ENCODE measurements at places on chromosomes 13 and 19.

- DNase-seq, result no peak
Observed at GRCh38 chr19:54429176-54429495, 13.9 kb downstream of the TTYH1 start.

GRCh38 chr13:49844181-49844580 lies 51.7 kb upstream of the KPNA3 start:
- DNase-seq, result no peak

DNA sequence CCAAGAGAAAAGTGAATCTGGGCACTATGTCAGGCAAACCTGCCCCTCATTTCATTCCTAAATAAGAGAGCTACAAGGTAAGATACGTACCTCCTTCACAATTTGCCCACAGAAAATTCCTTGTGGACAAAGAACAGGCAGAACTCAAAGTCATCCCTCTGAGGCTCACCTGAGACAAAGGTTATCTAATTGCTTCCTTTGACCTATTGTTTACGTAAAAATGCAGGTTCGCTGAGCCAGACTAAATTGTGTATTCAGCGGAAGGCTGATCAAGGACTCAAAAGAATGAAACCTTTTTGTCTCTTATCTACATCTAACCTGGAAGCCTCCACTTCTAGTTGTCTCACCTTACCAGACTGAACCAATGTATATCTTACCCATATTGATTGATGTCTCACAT lies 213.3 kb downstream of the POSTN start:
- no peak for DNase-seq

- peak; percentile 51 for DNase-seq
Observed at GRCh38 chr13:52644108-52644507, 1.9 kb downstream of the HNRNPA1L2 start.

- DNase-seq, result peak; percentile 66
Observed at GRCh38 chr13:50594276-50595051, 249.0 kb downstream of the DLEU7 start.

GRCh38 chr13:28147495-28147894 lies 9.2 kb downstream of the PAN3 start:
- no peak for DNase-seq

- no peak for DNase-seq
Observed at GRCh38 chr13:33367926-33368325, 82.4 kb upstream of the STARD13 start.

GRCh38 chr19:49391581-49392399 lies 3.7 kb downstream of the KASH5 start:
- DNase-seq, result peak; percentile 87

DNA sequence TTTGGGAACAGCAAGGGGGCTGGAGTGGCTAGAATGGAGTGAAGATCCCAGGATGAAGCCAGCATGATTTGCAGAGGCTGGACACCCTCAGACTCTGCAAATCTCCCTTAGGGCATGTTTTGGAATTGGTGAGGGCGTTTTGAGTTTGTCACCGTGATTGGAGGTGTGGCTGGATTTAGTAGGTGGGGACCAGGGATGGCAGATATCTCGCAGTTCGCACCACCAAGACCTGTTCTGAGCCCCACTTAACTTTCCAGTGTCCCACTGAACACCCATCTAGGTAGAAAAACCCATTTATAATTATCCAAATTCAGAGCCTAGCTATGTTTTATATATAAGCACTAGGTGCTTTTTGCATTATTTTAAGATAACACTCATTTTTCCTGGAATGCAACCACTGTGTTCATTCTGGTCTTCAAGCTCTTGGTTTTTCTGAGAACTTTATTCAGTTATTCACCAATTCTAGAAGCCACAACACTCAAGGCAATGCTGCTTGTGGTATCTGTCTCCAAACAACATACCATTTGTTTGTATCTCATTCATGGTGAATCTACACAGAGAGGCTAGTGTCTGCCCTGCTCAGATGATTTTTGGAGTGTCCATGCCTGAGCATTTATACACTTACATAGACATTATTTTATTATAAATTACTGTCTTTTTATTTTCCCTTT lies 3.0 kb upstream of the NANOS2 start:
- no peak for DNase-seq

DNA sequence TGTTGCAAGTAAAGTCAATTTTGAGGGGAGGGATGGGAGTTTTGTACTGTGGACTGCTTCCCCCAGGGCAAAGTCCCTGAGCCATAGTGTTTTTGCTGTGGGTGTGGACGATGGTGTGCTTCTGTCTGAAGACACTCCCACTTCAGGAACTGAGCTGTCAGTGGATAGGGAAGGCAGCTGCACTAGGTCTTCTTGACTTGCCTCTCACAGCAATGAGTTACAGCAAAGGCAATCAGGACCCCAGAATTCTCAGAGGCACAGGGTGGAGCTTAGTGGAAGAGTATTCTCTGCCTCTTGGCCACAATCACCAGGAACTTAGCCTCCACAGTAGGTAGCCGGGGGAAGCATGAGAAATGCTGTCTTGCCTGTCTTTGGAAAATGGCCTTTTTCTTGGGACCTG lies 1416.6 kb upstream of the MIR17HG start:
- DNase-seq, result no peak

DNA sequence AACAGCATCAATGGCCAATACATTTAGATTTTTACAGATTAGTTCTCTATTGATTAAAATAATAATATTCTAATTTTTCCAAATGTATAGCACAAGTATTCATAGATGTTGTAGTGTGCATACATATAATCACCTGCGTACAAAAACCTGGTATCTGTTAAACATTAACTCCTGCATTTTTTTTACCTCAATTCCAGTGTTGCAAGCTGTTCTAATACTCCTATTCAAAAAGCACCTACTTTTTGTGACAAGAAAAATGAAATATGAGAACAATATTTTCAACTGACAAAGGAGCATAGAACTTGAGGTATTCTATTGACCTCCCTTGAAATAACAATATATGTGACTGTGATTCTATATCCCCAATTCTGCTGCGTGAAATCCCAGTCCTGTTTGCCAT lies 422.9 kb upstream of the PCDH20 start:
- DNase-seq, result no peak

- no peak for DNase-seq
Observed at GRCh38 chr13:37476874-37477273, 121.7 kb downstream of the POSTN start.

DNA sequence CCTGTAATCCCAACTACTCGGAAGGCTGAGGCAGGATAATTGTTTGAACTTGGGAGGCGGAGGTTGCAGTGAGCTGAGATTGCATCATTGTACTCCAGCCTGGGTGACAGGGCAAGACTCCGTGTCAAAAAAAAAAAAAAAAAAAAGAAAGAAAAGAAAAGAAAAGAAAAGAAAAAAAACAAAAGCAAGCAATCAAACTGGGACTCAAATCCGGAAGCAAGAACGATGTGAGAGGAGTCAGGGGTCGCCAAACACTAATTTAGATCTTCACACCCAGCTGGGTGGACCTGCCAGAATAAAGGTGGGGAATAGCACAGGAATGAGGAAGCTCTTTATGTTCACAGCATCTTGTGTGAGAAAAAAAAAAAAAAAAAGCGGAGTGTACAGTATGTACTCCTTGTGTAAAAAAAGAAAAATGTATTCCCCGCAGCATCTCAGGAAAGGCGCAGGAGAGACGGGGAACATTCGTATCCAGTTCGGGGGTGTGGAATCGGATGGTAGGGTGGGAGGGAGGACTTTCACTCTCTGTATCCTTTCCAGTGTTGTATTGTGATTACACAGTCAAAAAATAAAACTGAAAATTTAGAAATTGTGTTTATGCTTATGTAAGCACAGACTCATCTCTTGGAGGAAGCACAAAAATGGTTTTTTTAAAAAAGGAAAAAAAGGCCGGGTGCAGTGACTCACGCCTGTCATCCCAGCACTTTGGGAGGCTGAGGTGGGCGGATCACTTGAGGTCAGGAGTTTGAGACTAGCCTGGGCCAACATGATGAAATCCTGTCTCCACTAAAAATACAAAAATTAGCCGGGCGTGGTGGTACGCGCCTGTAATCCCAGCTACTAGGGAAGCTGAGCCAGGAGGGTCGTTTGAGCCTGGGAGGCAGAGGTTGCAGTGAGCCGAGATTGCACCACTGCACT lies 7.6 kb downstream of the DNAJB1 start:
- DNase-seq, result no peak

GRCh38 chr13:37216331-37216730 lies 110.9 kb upstream of the CSNK1A1L start:
- no peak for DNase-seq

- peak; percentile 65 for DNase-seq
Observed at GRCh38 chr19:3284759-3285646, 60.5 kb downstream of the CELF5 start.

GRCh38 chr13:40109351-40109844 lies 453.9 kb downstream of the COG6 start:
- DNase-seq, result no peak

GRCh38 chr19:31500197-31500830 lies 151.1 kb upstream of the TSHZ3 start:
- no peak for DNase-seq

DNA sequence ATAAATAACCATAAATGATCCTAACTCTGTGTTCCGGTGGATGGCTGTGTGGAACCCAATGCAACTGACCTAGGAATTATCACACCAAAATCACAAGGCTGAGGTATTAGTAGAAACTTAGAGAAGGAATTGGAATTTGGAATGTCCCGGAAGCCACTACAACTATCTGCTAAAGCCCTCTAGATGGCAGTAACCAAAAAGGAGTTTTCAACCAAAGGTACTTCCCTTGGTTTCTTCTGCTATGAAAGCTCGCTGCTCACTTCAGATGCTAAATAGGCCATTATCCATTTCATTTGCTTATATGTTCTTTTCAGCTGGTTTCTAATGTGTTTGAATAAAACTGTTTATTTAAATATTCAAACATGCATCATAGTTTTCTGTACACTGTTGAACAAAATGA lies 1589.1 kb upstream of the SPRY2 start:
- peak; percentile 85 for DNase-seq

DNA sequence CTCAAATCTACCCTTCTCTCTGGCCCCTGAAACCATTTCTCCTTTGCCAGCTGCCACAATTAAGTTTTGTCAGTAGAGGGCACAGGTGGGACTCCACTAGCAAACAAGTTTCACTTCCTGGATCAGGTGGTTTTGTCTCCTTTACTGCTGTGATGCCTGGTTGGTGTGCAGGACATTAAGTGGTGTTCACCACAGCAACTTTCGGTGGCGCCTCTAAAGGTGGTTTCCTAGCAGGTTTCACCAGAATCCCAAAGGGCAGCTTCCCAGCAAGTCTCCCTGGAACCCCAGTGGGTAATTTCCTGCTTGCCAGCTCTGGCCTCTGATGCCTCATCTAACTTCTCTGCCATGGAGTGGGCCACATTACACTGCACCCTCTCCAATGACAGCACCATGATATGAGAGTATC lies 16.6 kb downstream of the MED4 start:
- DNase-seq, result no peak

DNA sequence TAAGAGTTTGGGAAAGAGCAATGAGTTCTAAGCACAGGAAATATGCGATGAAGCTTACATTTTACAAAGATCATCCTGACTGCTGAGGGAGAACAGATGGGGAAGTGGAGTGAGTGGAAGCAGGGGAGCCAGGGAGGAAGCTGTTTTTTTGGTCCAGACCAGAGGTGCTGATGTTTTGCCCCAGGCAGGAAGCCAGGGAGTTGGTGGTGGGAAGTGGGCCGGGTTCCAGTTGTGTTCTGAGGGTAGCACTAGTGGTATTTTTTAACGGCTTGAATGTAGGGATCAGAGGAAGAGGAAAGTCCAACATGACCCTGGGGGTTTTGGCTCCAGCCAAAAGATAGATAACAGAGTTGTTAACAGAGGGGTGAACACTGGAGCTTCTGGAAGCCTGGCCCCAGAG lies 20.7 kb upstream of the OLFM4 start:
- DNase-seq, result no peak

GRCh38 chr13:52026246-52026626 lies 1.7 kb downstream of the UTP14C start:
- DNase-seq, result no peak

DNA sequence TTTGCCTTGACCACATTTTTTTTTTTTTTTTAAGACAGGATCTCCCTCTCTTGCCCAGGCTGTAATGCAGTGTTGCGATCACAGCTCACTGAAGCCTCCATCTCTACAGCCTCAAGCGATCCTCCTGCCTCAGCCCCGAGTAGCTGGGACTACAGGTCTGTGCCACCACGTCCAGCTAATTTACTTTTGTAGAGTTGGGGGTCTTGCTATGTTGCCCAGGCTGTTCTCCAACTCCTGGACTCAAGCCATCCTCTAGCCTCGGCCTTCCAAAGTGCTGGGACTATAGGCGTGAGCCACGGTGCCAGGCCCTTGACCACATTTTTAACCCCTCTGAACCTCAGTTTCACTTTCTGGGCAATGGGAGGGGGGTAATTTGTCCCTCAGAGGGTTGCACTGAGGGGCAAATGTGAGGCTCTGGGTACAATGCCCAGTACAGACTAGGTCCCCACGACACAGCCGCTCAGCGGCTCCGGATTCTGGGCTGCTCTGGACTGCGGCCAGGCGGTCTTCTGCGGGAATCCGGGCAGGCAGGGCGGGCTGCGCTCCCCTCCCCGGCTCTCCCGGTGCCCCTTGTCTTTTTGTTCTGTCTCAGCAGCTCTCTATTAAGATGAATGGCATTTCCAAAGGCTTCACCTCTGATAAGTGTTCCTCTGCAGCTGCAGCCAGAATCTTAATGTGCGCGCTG lies 3.8 kb upstream of the ALOX5AP start:
- no peak for DNase-seq

- no peak for DNase-seq
Observed at GRCh38 chr13:102724923-102725322, 30.1 kb upstream of the METTL21C start.

GRCh38 chr13:96844616-96845015 lies 149.7 kb downstream of the OXGR1 start:
- DNase-seq, result peak; percentile 80

DNA sequence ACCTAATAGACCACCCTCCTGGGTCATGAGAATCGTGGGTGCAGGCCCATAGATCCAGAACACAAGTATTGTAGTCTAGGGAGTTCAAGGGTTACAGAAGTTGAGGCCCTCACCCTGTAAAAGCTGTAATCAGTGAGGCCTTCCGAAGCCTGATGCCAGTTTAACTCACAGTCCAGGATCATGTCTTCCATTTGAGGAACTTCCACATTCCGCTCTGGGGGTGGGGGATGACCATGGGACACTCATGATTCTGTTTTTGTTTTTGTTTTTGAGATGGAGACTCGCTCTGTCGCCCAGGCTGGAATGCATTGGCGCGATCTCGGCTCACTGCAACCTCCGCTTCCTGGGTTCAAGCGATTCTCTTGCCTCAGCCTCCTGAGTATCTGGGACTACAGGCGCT lies 1.7 kb upstream of the RASIP1 start:
- no peak for DNase-seq

DNA sequence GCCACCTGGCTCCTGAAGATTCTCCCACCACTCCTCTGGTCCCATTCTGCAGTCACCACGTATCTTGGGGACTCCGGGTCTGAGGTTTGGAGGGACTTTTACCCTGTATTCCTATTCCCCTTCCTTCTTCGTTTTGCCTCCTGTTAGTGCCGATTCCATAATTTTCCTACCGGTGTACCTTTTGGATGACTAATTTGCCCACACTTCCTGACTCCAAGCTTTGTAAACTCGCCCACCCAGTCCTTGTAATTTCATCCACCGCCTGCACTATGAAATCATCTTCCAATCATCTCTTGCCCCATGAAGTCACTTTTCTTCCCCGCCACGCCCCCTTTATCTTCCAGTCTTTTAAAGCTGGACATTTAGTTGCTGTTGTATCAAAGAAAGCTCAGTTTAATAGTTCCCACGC lies 572 bp downstream of the UCHL3 start:
- DNase-seq, result peak; percentile 68

GRCh38 chr19:33916792-33917191 lies 120.1 kb downstream of the KCTD15 start:
- no peak for DNase-seq

- peak; percentile 4 for DNase-seq
Observed at GRCh38 chr19:20367811-20368294, 197.7 kb downstream of the ZNF737 start.

GRCh38 chr13:106573284-106573846 lies 5.4 kb upstream of the ARGLU1 start:
- DNase-seq, result no peak
